ENCODE measurements at places on chromosomes 5 and 9. TPM values are rescaled to one million over a fixed set of nuclear protein-coding genes. Genes with fewer than 3 reads are reported as not detected.

SCGB3A2 gene
- not detected for total RNA-seq

DAP gene
- total RNA-seq, result 74.9 TPM

MOB3B gene
- 0.15 TPM for total RNA-seq

QRFP gene
- not detected for total RNA-seq

EGFL7 gene
- 6.3 TPM for total RNA-seq

EIF4EBP3 gene
- 1.5 TPM for total RNA-seq

FGF1 gene
- 2.6 TPM for total RNA-seq

DBN1 gene
- 183 TPM for total RNA-seq

ATP10B gene
- not detected for total RNA-seq

SPACA9 gene
- total RNA-seq, result 3.5 TPM

PCDHB6 gene
- total RNA-seq, result not detected

SLC1A1 gene
- total RNA-seq, result 7.7 TPM

PCDHA10 gene
- under 0.01 TPM for total RNA-seq
